ENCODE measurements at places on chromosomes 7 and 10.

DNA sequence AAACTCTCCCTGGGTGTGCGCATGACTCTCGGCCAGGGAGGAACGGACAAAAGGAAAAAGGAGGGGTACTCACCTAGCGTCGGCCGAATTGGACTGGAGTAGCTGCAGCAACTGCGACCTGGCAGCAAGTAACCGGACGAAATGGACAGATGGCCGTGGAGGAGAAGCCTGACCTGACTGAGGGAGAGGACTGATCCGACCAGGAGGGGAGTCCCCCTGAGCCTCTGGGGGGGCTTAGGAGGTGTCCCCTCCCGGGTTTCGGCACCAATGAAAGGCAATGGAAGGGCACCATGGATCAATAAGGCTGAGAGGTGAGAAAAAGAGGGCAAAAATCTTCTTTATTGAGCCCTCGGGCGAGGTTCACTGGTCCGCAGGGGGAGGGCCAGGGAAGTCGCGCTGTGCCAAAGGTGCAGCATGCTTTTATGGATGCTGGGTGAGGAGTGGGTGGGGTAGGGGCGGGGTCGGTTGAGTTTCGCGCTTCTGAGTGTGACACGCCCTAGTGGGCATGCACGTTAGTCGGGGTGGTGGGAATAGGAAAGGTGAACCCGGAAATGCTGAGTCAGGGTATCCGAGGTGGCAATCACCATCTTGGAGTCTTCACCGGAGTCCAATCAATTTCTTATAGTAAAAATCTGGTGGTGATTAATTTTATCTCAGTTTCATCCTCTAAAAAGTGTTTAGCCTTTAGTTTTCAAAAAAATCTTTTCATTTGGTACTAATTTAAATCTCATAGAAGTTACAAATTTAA, 638.5 kb upstream of the DPP6 start:
- no peak for DNase-seq

GRCh38 chr10:71406878-71407277, 10.2 kb downstream of the CDH23 start:
- no peak for DNase-seq

DNA sequence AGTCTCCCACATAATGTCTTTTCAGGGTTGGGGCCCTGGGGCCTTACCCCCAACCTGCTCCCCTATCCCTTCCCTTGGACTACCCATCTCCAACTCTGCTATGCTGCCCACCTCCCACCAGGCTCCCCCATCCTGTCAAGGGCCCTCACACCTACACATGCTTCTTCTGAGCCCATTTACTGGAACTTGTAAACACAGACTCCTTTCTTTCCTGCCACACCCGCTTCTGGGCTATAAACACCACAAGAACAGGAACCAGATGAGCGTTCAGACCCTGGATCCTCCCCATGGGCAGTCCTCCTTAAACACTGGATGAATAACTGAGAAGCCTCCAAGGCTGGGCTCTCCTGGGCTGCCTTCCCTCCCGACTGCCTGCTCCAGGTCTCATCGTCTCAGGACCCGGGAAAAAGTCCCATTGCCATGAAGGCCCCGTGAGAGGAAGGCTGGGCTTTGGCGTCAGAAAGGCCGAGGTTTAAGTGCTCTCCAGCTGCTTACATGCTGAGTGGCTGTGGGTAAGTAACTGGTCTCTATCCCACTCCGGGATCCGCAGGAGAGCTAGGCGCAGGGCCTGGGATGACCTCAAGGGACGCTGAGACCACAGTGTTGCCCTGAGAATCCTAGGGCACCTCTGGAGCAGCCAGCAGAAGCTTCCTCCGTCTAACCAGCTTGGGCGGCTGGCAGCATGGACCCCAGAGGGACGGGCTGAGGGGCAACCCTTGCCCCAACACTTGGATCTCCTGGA, 15.6 kb upstream of the CRHR2 start:
- no peak for DNase-seq

DNA sequence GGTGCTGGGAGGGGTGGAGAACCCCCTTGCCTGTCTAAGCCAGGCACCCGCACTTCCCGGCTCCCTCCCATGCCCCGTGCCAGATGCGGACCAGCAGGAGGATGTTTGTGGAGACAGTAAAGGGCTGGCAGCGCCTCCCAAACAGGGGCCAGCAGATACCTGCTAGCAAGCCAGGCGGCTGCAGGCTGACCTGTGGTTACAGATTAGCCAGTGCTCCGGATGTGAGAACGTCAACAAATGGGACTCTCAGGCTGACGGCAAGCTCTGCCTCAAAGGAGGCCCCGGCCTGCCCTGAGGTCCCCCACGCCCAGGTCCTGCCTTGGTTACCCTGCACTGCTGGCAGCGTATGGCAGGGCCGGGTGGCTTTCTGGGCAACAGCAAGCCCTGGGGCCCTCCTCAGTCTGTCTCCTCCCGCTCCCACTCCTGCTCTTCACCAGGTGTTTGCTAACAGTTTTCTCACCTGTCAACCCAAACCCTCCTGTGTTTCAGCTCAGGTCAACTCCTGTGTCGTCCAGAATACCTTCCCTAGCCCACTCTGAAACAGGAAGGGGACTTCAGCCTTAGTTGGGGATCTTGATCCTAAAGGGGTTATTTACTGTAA, 85.4 kb downstream of the NEURL1 start:
- DNase-seq = no peak

GRCh38 chr10:35251373-35252100, 84.8 kb upstream of the CCNY start:
- DNase-seq = no peak

- DNase-seq = no peak
These were observed 23.8 kb upstream of the BICC1 start for GRCh38 chr10:58488921-58489320.

GRCh38 chr7:81684514-81685269, 85.2 kb downstream of the HGF start:
- peak; percentile 71 for DNase-seq

DNA sequence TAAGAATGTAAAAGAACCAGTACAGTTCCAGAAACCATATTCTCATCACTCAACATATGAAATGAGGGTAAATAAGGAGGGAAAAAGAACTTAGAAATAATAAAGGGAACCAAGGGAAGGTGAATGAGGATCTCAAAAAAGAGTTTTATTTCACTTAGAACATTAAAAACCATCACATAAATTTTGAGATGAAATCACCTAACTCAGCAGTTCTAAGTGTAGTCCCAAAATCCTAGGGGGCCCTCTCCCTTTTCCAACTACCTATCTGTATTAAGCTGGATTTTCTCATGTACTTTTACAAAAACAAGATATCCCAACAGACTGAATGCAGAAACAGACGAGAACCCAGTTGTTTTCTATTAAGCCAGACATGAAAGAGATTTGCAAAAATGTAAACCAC, 3.2 kb downstream of the ZCWPW1 start:
- DNase-seq = no peak

Measured in SIG-M5 (cell line).